M059J (cell line): ENCODE measurements at places on chromosomes 3 and 15. TPM values are rescaled to one million over a fixed set of nuclear protein-coding genes. Genes with fewer than 3 reads are reported as not detected.

- peak; percentile 36 for DNase-seq
Observed at GRCh38 chr3:190826018-190826417, 36.5 kb downstream of the GMNC start.

Gene UMPS
- total RNA-seq: 36.9 and 43.9 TPM in 2 replicates

Gene LYZL4
- total RNA-seq: not detected in 2 replicates

- DNase-seq: no peak
Observed at GRCh38 chr3:67288466-67289106, 290.5 kb downstream of the KBTBD8 start.

- DNase-seq: peak; percentile 13
Observed at GRCh38 chr3:13192471-13193213, 119.4 kb upstream of the IQSEC1 start.

Gene CYFIP1
- total RNA-seq: 37.2 and 75.5 TPM in 2 replicates

- peak; percentile 29 for DNase-seq
Observed at GRCh38 chr3:41338276-41338675, 139.0 kb downstream of the CTNNB1 start.

GRCh38 chr3:36874424-36874823 is 70.4 kb downstream of the TRANK1 start:
- no peak for DNase-seq

DNA sequence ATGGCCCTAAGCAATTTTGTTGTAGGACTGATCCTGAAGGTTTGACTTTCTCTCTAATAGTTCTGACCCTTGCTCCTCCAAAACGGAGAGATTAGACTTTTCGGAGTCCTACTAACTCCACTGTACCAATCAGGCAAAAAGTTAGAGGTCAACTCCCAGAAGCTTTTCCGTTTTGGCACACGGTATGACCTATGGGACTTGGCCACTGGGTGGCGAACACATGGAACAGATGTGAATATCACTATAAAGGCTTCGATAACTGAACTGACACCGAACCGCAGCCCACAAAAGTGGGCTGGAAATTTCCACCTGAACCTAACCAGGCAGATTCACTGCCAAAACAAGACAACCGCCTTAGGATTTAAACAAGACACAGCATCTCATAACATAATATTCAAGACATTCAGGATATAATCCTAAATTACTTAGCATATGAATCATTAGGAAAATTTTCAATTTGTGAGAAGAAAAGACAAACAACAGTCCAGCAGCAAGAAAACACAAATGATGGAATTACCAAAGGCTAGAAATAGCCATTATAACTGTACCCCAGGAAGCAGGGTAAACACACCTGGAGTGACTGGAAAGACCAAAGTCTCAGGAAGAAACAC is 12.2 kb upstream of the TM2D3 start:
- DNase-seq: no peak

GRCh38 chr15:90336705-90337141 is 15.4 kb upstream of the ZNF774 start:
- DNase-seq: peak; percentile 96

- no peak for DNase-seq
Observed at GRCh38 chr3:97932387-97932801, 39.8 kb downstream of the RIOX2 start.
